ENCODE measurements at places on chromosomes 13 and 19.

GRCh38 chr19:507286-508203, at the start of gene TPGS1:
Gene TPGS1, plus strand, starts transcription at chr19:507497. Its CDS starts 10 bp downstream, at chr19:507507.
- DNase-seq: peak; percentile 89

GRCh38 chr13:30851697-30852096, 54.4 kb upstream of the MEDAG start:
- DNase-seq: no peak

DNA sequence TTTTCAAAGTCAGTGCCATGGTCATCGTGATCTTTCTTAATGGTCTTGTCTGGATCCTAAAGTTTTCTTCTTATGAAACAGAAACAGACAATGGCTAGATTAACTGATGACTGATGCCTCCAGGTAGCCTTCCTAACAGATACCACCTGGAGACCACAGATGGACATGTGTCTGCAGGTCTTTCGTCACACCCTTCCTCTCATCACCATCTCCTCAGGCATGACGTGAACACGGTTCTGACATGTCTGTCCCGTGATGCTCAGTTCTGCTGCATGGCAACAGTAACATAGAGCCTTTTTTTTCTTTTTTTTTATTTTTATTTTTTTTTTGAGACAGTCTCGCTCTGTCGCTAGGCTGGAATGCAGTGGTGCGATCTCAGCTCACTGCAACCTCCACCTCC, 13.1 kb upstream of the LAMP1 start:
- no peak for DNase-seq

GRCh38 chr13:97435794-97436193, 1.8 kb downstream of the RAP2A start:
- no peak for DNase-seq

GRCh38 chr13:84524586-84524985, 642.3 kb upstream of the SLITRK1 start:
- no peak for DNase-seq
